ENCODE measurements at places on chromosomes 1 and 21.

DNA sequence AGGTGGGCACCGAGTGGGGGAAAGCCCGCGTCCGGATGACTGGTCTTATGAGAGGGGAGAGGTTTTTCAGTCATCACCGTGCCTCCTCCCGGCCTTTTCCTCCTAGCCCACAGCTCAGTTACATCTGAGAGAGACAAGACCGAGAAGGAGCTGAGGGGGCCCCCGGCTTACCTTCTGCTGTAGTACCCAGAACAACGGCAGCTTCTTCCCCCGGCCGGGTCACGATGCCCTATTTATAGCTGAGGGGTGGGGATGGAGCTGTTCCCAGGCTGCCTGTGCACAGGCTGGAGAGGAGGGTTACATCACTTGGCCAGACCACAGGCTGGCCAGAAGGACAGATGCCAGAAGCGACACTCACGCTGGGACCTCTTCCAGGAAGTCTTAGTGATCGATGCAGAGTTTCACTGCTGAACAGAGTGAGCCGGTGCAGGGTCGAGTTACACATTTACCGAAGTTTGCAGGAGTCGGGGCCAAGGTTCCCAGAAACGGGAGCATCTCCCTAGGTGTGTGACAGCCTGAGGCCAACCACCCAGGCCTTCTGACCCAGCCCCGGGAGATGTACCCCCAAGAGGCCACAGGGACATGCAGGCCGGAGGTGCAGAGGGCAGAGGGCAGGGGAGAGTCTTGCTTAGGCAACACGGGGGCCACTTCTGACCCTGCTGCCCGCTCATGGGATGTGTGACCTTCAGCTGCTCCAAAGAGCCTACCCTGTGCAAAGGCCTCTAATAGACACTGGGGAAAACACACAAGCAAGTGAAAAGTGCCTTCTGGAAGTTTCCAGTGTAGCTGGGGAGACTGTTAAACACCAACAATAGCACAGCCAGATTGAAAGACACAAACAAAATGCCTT is at the start of gene AGT:
Gene AGT, minus strand, starts transcription at position 208 of the 850 bp plus-strand sequence. CDS start 3,299 bp downstream, outside the sequence.
- DNase-seq = peak; percentile 90

- no peak for DNase-seq
Observed at GRCh38 chr21:36732761-36733160, 33.8 kb downstream of the SIM2 start.

DNA sequence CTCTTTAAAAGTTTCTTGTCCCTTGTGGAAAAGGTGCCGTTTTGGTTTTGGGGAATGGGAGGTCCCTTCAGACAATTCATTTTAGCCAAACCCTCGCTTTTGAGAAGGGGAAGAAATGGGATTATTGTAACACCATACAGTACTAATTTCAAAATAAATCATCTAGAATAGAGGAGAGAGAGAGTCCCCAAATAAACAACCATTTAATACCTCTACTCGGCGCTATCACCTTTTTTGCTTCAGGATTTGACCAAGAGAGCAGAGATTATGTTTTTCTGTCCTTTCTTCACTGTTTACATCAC is 770 bp upstream of the RC3H1 start:
- DNase-seq = no peak

- DNase-seq = no peak
Observed at GRCh38 chr1:22652881-22653316, at the start of gene C1QB. C1QB (plus strand) TSS chr1:22653236; CDS start chr1:22659463, 6,227 bp downstream.

- no peak for DNase-seq
Observed at GRCh38 chr1:74502858-74503257, 9.6 kb downstream of the LRRC53 start.

Measured in right hindlimb (tissue), 1 donor.